ENCODE measurements at places on chromosomes 12 and 14.
A peak's percentile ranks its signal among the peaks of the same experiment; 100 is the strongest.

DNA sequence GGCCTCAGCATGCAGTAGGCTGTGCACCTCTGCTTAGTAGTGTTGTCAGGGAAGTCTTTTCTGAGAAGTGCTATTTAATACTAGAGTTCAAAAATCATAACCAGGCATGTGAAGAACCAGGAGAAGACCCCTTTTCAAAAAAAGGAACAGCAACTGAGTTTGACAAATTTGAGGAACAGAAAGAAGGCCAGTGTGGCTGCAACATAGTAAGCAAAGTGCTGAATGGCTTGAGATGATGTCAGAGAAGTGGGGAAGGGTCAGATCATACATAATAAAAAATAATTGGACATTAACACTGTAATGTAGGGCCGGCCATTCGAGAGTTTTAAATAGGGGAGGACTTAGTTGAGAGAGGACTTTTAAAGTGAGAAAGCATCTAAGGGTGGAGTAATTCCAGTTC, 11.1 kb upstream of the CNTN1 start:
- DNase-seq: no peak

GRCh38 chr12:38889297-38889815, 16.0 kb downstream of the CPNE8 start:
- DNase-seq: no peak

GRCh38 chr12:54430471-54431069, 11.5 kb upstream of the ITGA5 start:
- DNase-seq: no peak

- DNase-seq: no peak
Observed at GRCh38 chr12:51921017-51921725, 13.9 kb downstream of the ACVRL1 start.

GRCh38 chr12:104626069-104626837, 169.5 kb downstream of the CHST11 start:
- DNase-seq: no peak

DNA sequence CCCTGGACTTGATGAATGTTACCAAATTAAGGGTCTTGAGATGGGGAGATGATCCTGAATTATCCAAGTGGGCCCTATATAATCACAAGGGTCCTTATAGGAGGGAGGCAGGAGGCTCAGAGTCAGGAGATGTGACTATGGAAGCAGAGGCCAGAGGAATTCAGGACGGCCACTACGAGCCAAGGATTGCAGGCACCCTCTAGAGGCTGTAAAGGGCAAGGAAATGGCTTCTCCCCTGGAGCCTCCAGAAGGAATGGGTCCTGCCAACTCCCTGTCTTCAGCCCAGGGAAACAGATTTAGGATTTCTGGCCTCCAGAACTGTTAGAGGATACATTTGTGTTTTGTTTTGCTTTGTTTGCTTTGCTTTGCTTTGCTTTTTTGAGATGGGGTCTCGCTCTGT, 8.8 kb downstream of the BDKRB1 start:
- no peak for DNase-seq

DNA sequence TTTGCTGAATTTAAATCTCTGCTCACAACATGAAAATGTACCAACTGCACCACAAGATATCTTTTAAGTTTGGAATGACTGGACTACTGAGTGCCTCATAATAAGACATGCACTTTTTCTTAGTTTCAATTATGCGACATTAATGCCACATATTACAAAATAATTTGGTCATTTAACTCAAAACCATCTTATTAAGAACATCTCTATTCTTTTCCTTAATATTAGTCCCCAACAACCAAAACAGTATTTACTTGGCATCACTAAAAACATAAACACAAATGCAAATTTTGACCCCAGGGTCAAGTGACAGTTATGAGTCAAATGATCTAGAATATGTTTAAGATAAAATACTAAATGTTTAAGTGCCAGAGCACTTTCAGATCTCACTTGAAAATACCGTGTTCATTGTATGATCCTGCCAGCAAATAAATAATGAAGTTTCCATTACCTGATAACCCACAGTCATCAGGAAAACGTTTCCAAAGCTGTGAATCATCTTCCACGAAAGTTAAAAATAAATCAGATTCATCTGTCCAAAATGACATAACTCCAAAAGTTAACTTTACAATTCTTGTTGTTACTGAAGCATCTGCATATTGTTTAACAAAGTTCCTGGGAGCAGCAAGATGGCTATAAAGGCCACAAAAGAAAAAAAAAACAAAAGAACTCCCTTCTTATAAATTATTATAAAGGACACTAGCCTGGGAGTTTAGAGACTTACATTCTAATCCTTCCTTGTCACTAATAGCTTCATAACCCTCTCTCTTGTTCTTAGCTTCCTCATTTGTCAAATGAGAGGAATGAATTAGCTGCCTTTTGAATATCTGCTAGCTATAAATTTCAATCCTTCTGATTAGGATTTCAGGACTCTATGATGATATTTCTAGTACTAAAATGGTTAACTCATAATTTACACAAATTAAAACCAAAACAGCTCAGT, 30.5 kb upstream of the AP4S1 start:
- no peak for DNase-seq

DNA sequence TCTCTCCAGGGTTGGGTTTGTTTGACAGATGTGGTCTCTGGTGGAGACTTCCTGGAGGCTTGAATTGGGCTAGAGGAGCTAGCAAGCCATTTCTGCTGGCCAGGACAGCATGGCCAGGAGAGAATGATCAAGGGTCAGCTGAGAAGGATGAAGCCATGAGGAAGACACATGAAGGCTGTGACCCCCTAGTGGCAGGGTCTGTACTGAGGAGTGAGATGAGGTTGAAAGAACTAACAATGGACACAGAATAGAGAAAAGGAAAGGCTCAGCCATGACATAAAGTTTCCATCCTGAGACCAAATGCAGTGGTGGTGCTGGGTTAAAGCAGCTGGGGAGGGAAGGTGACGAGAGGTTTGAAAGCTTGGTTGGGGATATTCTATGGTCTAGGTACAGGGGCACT, 89.9 kb downstream of the NT5DC3 start:
- no peak for DNase-seq

- DNase-seq: no peak
Observed at GRCh38 chr12:55024575-55024974, 4.8 kb downstream of the NEUROD4 start.

DNA sequence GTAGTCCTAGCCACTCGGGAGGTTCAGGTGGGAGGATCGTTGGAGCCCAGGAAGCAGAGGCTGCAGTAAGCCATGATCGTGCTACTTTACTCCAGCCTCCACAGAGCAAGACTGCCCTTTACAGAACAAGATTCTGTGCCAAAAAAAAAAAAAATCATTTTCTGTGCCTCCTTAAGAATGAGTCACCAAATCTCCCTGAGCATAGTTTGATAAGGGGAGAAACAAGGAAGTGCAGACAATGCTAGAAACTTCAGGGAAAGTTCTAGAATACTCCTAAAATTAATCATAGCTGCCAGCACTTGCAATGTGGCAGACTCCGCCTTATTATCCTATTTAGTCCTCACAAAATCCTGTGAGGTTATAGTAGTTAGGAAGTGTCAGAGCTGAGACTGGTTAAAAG, 74.5 kb downstream of the KCNK10 start:
- DNase-seq: no peak

- no peak for DNase-seq
Observed at GRCh38 chr12:115443351-115443938, 759.5 kb upstream of the TBX3 start.

- no peak for DNase-seq
Observed at GRCh38 chr12:86837246-86837645, 581.1 kb upstream of the MGAT4C start.

DNA sequence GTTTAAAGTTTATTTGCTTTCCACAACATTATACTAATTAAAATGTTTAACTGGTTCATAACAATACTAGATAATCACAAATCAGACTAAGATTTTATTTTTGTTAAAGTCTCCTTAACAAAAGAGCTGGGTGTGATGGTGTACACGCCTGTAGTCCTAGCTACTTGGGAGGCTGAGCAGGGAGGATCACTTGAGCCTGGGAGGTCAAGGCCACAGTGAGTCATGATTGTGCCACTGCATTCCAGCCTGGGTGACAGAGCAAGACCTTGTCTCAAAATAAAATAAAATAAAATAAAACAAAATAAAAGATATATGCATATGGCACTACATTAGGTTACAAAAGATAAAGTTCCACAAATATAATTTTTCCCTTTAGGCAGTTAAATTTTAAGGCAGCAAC, 5.6 kb downstream of the MIS18BP1 start:
- no peak for DNase-seq

- DNase-seq: no peak
Observed at GRCh38 chr12:114656906-114657596, 26.9 kb downstream of the TBX3 start.

DNA sequence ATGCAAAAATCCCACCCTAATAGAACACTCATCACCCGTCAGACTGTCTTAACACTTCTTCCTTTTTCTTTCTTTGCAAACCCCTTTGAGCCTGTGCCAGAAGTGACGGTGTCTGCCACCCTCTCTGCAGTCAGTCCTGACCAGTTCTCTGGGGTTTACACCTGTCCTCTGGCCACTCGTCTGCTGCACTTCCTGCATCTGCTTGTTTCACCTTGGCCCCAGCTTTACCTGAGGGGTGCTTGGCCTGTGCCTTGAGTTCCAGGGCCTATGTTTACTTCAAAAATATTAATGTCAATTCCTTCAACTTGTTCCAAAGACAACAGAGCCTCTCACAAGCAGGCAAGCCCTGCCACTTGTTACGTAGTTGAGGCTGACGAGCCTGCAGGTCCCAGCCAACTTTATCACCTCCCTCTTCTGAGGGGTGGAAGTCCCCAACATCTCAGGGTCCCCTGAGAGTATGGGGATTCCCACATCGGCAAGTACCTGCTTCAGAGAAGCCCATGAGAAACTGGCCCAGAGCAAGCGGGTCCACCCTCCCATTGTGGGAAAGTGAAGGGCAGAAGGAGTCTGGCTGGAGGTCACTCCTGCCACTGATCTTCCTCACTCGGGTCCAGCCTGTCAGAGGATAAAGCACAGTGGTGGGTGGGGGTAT, 205.4 kb downstream of the DAD1 start:
- DNase-seq: no peak

- DNase-seq: no peak
Observed at GRCh38 chr14:30227436-30227835, 299.8 kb upstream of the PRKD1 start.

DNA sequence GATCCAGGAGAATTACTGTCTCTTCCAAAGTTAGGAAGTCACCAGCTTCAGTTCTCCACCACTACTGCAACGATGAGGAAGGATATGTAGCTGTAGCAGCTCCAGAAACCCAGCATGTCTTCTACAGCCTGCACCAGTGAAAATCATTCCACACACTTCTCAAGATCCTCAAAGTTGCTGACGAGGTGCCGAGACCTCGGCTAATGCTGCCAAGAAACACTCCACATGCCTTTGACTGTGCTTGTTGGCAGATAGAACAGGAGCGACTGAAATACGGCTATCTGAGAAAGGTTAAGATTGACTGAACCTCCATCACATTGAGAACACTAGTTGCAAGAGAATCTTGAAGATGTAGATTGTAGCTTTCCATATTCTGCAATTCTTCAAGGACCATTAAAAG, 241.9 kb downstream of the PPFIA2 start:
- no peak for DNase-seq

- no peak for DNase-seq
Observed at GRCh38 chr14:66242001-66242400, 244.2 kb upstream of the CCDC196 start.

DNA sequence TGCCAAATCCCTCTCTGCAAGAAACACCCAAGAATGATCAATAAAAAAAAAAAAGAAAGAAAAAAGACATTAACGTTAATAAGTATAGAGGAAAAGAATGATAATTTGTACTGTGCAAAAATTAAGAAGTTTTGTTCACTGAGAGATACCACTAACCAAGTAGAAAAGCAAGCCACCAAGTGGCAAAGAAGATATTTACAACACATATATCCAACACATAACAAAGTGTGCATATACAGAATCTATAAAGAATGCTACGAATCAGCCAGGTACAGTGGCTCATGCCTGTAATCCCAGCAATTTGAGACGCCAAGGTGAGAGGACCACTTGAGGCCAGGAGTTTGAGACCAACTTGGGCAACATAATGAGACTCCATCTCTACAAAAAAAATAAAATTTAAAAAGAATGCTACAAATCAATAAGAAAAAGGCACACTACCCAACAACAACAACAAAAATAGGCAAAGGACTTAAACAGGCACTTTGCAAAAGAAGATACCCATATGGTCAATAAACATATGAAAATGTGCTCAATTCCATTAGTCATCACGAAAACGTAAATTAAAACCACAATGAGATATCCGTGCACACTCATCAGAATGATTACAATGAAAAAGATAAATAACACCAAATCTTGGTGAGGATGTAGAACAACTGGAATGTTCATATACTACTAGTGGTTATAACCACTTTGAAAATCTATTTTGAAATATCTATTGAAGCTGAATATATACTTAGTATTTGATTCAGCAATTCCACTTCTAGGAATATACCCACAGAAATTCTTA, 19.8 kb downstream of the GALNT4 start:
- no peak for DNase-seq

DNA sequence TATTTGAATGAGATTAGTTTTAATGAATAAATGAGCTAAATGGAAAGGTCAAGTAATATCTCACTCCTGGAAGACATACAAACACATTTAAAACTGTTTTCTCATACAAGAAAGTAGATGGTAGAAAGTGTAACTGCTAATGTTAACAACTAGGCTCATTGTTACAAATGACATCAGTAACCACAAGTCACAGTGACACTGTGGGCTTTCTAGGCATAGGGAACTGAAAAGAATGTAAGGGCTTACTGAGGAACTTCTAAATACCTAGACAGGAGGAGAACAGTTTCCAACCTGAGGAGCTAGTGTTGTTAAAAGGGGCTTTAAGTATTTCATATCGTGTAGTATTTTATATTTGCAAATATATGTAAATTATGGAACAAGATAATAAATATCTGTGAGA, 17.5 kb upstream of the ERGIC2 start:
- no peak for DNase-seq

DNA sequence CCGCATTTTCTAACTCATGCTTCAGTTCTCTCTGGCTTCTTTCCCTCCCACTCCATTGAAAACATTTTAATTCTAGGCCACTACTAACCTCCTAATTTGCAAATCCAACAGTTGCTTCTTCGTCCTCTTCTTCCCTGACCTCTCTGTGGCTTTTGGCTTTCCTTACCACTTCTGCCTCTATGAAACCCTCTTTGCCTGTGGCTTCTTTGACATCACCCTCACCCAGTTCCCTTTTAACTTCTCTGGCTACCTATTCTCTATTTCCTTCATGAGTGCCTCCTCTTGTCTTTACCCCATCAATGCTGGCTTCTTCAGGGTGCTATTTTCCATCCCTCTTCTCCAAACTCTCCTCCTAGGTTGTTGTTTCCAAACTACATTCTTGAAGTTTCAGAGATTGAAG, 4.4 kb upstream of the HCFC2 start:
- no peak for DNase-seq

GRCh38 chr12:43957732-43958372, 122.0 kb downstream of the TMEM117 start:
- peak; percentile 26 for DNase-seq

DNA sequence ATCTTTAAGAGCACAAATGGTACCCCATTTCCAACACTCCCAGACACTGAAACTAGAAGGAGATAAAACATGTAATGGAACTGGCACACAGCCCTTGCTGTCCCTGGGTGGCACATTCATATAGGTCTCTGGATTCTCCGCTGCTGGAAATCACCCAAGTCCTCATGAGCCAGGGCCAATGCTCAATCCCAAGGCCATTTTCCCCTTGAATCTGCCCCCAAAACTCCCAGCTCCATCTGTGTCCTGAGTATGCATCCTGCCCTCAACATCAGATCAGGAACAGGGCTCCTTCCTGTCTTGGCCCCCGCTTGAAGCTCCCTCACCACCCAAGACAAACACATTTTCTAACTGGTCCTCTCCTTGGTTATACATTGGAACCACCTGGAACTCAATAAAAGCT, 24.6 kb downstream of the KRT76 start:
- DNase-seq: no peak

- DNase-seq: no peak
Observed at GRCh38 chr12:4109826-4110225, 163.7 kb upstream of the CCND2 start.

All from skeletal muscle cell (primary cell).